ENCODE measurements at places on chromosomes 12 and 14.

DNA sequence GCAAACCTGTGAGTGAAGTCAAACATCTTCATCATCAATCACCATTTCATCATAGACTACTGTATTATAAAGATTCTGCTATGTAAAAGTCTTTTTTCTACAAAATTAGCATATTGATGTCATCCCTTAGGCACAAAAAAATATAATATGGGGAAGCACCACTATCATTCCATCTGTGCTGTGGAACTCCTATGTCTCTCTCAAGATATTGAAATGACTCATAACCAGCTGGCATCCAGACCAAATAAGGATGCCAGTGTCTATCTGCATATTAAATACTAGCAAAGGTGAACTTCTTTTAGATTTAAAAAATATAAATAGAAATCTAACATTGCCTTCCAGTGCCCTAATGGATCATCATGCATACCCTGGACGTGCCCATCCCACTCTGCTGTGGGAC, 17.9 kb upstream of the DCAF5 start:
- no peak for DNase-seq

DNA sequence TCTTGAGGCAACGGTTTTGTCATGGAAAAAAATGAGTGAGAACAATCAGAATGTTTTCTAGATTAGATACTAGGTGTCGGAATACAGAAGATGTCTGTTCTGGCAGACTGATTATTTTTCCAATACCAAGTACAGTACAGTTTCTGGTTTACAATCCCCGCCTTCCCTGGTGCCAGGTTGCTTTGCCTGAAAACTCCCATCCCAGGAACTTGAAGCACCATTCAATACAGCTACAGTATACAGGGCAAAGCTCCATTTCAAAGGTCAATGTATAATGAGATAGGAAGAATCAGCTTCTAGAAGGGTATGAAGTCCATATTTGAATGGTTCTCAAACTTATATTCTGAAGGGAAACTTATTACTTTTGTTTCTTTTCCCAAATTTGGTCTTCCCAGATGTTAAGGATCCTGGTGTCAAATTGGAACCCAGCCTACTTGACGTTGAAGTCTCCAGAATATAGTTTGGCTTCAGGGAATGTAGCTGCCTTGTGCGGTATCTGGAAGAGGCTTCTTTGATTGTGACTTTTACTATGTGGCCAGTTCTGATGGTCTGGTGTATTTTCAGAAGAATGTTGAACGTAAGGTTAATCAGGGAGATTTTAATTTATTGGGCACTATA, 238.0 kb upstream of the ATP2B1 start:
- DNase-seq: no peak

GRCh38 chr12:4274396-4275015, 944 bp downstream of the CCND2 start:
- no peak for DNase-seq

GRCh38 chr12:110619534-110619953, 5.6 kb downstream of the TCTN1 start:
- no peak for DNase-seq

DNA sequence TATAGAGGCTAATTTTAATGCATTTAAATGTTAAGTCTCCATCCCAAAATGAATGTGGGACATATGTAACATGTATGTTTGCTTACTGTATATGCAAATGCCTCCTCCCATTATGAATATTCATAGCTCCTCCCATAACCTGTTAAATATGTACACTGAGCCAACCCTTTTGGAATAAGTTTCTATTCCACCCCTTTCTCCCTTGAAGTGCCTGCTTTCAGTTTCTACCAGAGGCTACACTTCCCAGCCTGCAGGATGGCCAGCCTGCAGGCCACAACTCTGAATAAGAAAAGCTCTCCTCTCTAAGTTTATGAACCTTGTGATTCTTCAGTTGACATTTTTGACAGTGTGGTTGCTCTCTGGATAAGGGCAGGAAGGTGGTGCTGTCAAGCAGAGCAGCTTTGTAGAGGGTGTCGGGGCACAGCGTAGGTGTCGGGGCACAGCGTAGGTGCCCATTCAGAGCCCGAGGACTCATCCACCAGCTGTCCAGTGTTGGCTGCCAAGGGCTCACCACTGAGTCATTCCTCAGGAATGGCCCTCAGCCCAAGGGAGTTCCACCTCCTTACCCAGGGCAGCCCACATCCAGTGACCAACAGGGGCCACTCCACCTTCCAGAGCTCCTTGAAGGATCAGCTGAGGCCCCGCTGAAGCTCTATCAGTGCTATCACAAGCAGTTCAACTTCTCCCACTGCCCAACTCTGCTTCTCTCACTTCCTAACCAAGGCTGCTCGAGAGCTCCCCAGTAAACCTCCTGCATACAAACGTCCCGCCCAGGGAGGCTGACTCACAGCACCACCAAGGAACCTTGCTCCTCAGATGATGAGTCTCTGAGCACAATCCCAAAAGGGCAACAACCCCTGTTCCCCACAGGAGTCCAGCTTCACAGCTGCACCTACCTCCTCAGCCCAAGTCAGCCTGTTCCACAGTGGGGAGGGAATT, 31.4 kb downstream of the VWF start:
- DNase-seq: no peak

GRCh38 chr12:132056320-132056719, 87.8 kb downstream of the DDX51 start:
- no peak for DNase-seq

- no peak for DNase-seq
Observed at GRCh38 chr14:75432411-75432810, 4.6 kb downstream of the JDP2 start.

- DNase-seq: no peak
Observed at GRCh38 chr12:83106873-83107272, 420.2 kb downstream of the TMTC2 start.

- no peak for DNase-seq
Observed at GRCh38 chr14:101173698-101174521, 270.4 kb upstream of the RTL1 start.

DNA sequence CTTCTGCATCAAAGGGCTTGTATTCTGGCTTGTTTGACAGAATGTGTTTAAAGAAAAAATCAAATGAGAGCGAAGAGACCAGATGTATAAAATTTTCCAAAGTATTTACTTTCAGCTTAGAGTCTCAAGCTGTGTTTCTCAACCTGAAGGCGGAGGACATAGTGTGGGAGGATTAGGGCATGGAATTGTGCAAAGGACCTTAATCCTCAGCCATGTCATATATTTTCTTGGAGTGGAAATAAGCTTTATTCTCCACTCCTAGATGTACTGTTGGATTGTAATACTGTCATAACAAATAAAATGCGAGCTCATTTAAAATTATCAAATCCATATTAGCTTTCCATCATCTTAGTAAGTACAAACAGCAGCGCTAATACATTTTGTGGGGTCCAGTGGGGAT, 154.0 kb downstream of the PAH start:
- no peak for DNase-seq

DNA sequence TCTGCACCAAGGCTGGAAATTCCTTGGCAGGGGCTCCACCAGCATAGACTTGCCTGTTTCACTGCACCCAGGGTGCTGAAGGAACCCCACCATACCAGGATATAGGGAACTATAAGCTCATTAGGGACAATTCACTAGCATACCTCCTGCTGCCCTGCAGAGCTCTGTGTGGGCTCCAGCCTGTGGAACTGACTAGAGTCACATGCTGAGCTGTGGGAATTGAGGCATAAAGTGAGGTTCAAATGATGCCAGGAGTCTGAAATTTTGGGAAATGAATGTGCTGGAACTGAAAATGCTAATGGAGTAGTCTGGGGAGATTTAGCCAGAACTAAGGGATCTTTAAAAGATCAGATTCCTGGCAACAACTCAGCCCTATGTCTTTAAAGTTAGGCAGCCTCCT, 7.3 kb upstream of the EMP1 start:
- no peak for DNase-seq

GRCh38 chr12:118334241-118334640, 38.5 kb downstream of the TAOK3 start:
- no peak for DNase-seq

- DNase-seq: no peak
Observed at GRCh38 chr12:50059440-50060119, 2.2 kb downstream of the ASIC1 start.

GRCh38 chr12:16225692-16226091, 51.8 kb downstream of the SLC15A5 start:
- DNase-seq: no peak

- no peak for DNase-seq
Observed at GRCh38 chr14:100503251-100503650, 84.0 kb downstream of the BEGAIN start.

DNA sequence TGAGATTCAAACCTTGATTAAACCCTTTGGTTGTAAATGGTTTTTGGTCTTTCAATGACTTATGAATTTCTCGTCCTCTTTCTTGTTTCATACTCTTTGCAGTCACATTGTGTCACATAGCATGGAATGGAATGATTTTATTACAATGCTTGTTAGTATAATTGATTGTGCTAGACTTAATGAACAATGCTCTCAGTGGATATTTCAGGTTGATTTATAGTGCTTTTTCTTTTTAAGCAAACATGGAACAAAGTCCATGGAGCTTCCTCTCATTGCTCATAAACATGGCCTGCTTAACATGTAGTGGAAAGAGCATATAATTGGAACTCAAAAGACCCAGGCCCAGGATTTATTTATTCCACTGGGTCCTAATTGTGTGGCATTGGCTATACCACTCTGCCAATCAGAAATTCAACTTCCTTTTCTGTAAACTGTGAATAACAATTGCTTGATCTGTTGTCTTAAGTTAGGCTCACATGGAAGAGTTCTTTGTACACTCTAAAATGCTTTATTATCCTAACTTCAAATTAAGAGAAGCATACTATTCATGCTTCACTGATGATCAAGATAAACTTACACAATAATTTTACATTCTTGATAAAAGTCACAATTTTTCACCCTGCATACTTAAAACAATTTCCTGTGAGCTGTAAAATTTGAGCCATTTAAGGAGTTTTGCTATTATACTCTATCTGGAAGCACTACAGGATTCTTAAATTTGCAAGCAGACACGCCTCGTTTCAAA, 370.5 kb upstream of the PDE3A start:
- no peak for DNase-seq

GRCh38 chr12:93682846-93683261, 5.7 kb downstream of the CRADD start:
- no peak for DNase-seq

DNA sequence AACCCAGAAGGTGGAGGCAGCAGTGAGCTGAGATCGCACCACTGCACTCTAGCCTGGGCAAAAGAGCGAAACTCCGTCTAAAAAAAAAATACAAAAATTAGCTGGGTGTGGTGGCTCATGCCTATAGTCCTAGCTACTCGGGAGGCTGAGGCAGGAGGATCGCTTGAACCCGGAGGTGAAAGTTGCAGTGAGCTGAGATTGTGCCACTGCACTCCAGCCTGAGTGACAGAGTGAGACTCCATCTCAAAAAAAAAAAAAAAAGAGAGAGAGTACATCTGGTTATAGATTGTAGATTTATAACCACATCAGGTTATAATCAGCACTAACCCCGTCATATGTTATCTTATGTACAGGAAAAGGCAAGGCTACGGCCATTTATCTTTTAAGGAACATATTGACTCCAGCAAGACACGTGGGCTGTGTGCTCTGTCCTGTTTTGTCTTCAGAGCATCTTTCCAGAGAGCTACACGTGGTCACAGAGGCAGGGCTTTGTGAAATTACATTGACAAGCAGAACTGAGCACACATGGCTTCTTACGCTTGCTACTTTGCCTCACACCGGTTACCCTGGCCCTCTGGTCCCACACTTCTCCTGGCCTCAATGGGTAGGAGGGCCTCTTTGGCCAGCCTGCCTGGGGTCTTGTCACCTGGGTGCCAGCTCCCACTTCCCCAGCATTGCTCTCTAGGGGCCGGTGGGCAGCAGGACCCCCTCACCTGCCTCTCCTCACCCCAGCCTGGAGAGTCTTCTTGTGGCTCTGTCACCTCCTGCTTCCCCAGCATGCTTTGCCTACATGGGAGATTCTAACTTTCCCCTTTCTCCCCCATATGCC, 6.8 kb upstream of the DYNC1H1 start:
- no peak for DNase-seq

GRCh38 chr14:53360829-53361228, 207.7 kb upstream of the DDHD1 start:
- no peak for DNase-seq

DNA sequence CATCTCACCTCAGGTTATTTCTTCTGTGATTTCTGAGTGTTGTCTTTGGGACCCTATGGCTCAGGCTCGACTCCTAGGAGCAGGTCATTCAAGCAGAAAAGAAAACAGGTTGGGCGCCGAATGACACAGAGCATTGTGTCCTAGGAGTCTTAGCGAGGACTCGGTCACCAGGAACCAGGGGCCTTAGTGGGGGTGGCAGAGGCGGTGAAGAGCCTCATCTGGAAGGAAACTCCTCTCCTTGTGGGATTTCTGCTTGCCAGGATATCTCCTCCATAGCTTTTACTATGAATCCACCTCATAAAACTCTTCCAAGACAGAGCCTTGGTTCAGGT, 630 bp downstream of the PLEKHH1 start:
- DNase-seq: no peak

DNA sequence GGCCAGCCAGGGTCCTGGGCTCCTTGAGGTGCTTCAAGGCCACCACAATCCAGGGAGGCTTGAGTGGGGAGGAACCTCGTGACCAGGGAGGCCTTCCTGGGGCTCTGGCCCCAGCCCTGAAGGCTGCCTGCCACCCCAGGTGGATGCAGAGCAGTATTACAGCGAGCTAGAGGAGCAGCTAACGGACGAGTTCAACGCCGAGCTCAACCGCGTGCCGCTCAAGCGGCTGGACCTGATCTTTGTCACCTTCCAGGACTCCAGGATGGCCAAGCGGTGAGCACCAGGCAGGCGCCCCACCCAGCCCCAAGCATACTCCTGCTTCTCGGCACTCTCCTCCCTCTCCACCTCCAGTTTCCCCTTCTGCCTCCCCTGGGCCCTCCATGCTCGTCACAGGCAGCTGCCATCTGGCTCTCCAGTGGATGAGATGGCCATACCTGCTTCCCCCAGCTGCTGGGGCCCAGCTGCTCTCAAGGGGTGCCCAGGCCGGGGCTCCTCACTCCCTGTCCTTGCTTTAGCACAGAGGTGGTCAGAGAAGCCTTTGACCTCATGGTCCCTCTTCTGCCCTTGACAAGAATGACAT, 30.6 kb downstream of the NGB start:
- DNase-seq: no peak

GRCh38 chr14:105471823-105472485, 2.7 kb upstream of the CRIP2 start:
- DNase-seq: no peak

GRCh38 chr12:12446786-12447185, 89.9 kb downstream of the BORCS5 start:
- DNase-seq: no peak

Data from activated CD4-positive, alpha-beta T cell treated with anti-CD3 and anti-CD28 coated beads, Interleukin-2, amount 50 U/mL, for 24 hours (primary cell).